Activated naive CD8-positive, alpha-beta T cell treated with anti-CD3 and anti-CD28 coated beads for 36 hours (primary cell): ENCODE measurements at places on chromosomes 1 and 21. TPM values are rescaled to one million over a fixed set of nuclear protein-coding genes. Genes with fewer than 3 reads are reported as not detected.
A peak's percentile ranks its signal among the peaks of the same experiment; 100 is the strongest.

Gene DDI2
- 45.9 TPM for total RNA-seq

Gene RGS2
- total RNA-seq, result 6.1 TPM

Gene RHBG
- total RNA-seq, result not detected

Gene TBX19
- total RNA-seq, result 0.40 TPM

Gene ZNF593OS
- not detected for total RNA-seq

Gene CASQ1
- total RNA-seq, result not detected

DNA sequence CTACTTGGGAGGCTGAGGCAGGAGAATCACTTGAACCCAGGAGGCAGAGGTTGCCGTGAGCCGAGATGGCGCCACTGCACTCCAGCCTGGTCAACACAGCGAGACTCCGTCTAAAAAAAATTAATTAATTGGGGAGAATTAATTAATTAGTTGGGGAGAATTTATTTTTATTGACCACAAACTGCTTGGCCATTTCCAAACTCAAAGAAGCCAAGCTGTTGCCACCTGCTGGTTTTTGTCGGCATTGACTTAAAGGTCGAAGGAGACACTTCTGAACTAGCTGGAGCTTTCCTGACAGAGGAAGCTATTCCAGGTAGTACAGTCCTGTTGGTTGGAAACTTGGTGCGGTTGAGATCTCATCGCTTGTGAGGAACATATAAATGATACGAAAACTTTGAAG lies 13.1 kb downstream of the MAP1LC3C start:
- no peak overlapping the region for H3K4me3 ChIP-seq
- H3K36me3 ChIP-seq, result no peaks in the 10 kb centered on the region
- DNase-seq, result no peak

DNA sequence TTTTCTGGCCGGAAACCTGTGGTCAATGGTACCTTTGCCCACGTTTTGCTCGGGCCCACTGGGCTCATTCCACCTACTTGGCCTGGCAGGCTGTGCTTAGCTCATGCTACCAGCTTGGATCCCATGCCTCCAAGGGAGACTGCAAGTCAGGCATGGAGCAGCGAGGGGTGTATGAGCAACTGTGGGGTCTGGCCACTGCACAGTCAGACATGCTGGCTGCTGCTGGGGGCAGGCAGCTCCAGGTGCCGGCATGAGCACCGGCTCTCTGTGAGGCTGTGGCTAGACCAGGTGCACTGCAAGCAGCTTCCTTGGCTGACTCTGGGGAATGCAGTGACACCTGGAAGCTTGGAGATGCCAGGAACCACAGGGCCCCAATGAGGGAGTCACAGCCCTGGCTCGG lies 161.1 kb upstream of the DUSP10 start:
- DNase-seq, result no peak
- H3K4me3 ChIP-seq, result no peak overlapping the region
- no peaks in the 10 kb centered on the region for H3K27me3 ChIP-seq
- no peaks in the 10 kb centered on the region for H3K4me1 ChIP-seq

DNA sequence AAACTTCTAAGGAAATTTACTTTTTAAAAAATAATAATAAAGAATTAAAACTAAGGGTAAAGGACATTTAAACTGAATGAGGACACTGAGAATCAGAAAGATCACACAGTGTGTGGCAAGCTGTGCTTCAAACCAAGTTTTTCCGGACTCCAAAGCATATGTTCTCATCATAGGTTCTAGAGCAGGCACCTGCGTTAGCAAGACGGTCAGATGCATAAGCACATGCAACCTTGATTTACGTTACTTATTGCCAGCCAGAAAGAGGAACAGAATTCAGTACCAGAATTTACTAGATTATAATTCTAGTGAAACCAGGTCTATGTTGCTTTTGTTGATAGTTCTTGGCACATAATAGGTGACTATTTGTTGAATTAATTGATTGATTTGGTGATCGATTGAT lies 6.2 kb upstream of the LBR start:
- peaks cover 13% of the 10 kb centered on the region for H3K4me1 ChIP-seq
- no peak overlapping the region for H3K4me3 ChIP-seq
- H3K36me3 ChIP-seq, result no peaks in the 10 kb centered on the region
- DNase-seq, result no peak
- H3K27ac ChIP-seq, result no peak overlapping the region

GRCh38 chr21:22468893-22469292 lies 1470.7 kb downstream of the NCAM2 start:
- no peak overlapping the region for H3K27ac ChIP-seq
- H3K4me1 ChIP-seq, result no peaks in the 10 kb centered on the region
- no peaks in the 10 kb centered on the region for H3K36me3 ChIP-seq
- H3K27me3 ChIP-seq, result no peaks in the 10 kb centered on the region
- no peak overlapping the region for H3K4me3 ChIP-seq

DNA sequence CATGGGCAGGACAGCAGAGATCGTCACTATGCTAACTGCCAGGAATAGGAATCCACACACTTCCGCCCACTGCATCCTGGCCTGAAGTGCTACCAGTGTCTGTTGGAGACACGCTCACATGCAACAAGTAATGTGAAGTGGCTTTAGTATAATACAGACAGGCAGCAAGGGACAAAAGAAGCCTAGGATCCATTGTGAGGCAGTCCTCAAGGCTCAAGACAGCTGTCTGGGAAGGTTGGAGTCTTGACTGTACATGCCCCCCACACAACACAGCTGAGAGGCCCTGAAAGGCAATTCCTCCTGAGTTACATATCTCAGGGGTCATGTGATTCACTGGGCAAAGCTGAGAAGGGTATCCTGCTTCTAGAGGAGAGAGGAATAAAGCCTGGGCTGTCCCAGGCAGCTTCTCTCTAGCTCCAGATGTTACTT lies 39.9 kb upstream of the CD1D start:
- no peaks in the 10 kb centered on the region for H3K4me1 ChIP-seq
- no peak overlapping the region for H3K27ac ChIP-seq
- H3K4me3 ChIP-seq, result no peak overlapping the region
- DNase-seq, result no peak

- H3K4me3 ChIP-seq, result no peak overlapping the region
- H3K36me3 ChIP-seq, result no peaks in the 10 kb centered on the region
- H3K4me1 ChIP-seq, result peaks cover 27% of the 10 kb centered on the region
- peak overlapping the region; percentile 44 for H3K27ac ChIP-seq
These were observed 23.1 kb downstream of the DYRK3 start for GRCh38 chr1:206658264-206658980.

GRCh38 chr1:210596641-210597040 lies 267.9 kb downstream of the HHAT start:
- H3K27me3 ChIP-seq, result no peaks in the 10 kb centered on the region
- no peaks in the 10 kb centered on the region for H3K36me3 ChIP-seq
- no peak overlapping the region for H3K27ac ChIP-seq
- no peak for DNase-seq
- H3K4me1 ChIP-seq, result no peaks in the 10 kb centered on the region
- H3K4me3 ChIP-seq, result no peak overlapping the region

DNA sequence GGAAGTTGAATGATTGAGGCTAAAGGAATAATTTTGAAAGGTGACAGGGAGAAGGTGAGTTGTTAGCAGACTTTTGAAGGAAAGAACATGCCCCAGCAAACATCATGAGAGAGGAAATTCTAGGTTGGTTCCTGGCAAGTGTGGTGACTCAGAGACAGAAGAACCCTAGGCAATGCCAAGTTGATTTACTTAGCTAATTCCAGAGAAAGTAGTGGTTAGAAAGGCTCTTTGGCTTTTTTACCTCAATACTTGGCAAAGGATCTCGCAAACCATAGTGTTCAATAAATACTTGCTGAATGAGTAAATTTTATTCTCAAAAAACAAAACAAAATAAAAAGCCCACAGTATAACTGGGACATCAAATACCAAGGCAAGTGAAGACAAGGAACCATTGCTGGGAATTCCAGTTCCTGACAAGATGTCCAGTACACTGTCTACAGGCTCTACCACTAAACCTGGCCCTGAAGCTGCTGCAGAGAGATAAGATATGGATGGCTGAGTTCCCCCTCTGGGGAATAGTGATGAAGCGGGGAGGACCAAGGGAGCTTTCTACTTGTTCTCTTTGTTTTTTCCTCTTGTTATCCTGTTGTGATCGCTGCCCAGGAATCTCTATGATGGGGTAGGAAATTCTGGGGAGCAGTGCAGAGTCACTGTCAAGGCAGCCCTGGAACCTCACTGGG lies 48.2 kb downstream of the IL12RB2 start:
- H3K36me3 ChIP-seq, result peaks cover 44% of the 10 kb centered on the region
- no peak for DNase-seq
- H3K27me3 ChIP-seq, result no peaks in the 10 kb centered on the region
- H3K4me3 ChIP-seq, result no peak overlapping the region

GRCh38 chr21:35284199-35284598 lies 235.1 kb upstream of the RUNX1 start:
- no peak for DNase-seq
- peaks cover 6% of the 10 kb centered on the region for H3K36me3 ChIP-seq
- H3K27ac ChIP-seq, result peak overlapping the region; percentile 13
- peaks cover 5% of the 10 kb centered on the region for H3K4me1 ChIP-seq
- H3K27me3 ChIP-seq, result peaks cover 3% of the 10 kb centered on the region
- H3K4me3 ChIP-seq, result no peak overlapping the region

GRCh38 chr1:17643861-17644703 lies 104.6 kb downstream of the ARHGEF10L start:
- no peak for DNase-seq
- H3K27ac ChIP-seq, result no peak overlapping the region
- H3K4me3 ChIP-seq, result no peak overlapping the region
- no peaks in the 10 kb centered on the region for H3K36me3 ChIP-seq
- no peaks in the 10 kb centered on the region for H3K4me1 ChIP-seq

DNA sequence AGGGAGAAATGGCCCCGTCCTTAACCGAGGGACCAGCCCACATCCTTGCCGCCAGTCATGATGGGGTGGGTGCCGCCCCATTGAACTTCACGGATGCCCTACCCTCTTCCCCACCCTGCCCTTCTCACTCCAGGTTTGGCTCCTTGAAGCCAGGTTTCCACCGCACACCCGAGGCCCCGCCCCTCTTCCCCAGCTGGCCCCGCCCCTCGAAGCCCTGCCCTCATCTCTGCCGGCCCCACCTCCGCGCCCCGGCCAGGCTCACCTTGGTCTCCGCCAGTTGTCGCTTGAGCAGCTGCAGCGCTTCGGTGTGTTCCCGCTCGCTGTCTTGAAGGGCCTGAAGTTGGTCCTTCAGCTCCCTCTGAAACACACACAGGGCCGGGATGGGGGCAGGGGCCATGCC lies 16.6 kb downstream of the TRIM62 start:
- peaks cover 2% of the 10 kb centered on the region for H3K4me1 ChIP-seq
- peaks cover 4% of the 10 kb centered on the region for H3K36me3 ChIP-seq
- H3K4me3 ChIP-seq, result no peak overlapping the region

DNA sequence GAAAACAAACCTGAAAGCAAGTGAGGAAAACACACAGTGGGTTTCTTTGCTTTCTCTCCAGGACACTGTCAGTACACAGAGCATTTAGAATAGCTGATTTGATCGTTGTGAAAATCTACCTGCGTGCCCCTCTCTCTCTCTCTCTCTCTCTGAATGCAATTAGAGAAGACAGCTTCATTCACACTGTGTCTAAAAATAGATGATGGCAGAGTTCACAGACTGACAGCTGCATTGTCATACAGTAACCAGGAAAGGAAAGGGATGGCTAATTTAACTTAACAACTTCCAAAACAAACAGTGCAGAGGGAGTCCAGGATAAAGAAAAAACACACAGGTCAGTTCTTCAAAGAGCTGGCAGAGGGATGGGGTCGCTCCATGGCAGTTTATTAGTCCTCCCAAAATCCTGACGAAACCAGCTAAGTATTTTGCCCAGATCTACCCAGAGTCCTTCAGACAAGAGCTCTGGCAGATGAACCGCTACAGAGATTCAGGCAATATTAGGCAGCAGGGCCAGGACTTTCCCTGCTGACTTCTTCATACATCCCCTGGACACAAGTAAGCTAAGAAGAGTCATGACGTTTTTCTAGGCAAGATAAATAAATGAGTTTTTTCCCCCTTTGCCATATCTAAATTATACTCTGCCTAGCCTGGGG lies 58.9 kb downstream of the WLS start:
- DNase-seq, result no peak
- peaks cover 9% of the 10 kb centered on the region for H3K27me3 ChIP-seq
- no peaks in the 10 kb centered on the region for H3K36me3 ChIP-seq
- H3K27ac ChIP-seq, result no peak overlapping the region
- H3K4me3 ChIP-seq, result no peak overlapping the region

DNA sequence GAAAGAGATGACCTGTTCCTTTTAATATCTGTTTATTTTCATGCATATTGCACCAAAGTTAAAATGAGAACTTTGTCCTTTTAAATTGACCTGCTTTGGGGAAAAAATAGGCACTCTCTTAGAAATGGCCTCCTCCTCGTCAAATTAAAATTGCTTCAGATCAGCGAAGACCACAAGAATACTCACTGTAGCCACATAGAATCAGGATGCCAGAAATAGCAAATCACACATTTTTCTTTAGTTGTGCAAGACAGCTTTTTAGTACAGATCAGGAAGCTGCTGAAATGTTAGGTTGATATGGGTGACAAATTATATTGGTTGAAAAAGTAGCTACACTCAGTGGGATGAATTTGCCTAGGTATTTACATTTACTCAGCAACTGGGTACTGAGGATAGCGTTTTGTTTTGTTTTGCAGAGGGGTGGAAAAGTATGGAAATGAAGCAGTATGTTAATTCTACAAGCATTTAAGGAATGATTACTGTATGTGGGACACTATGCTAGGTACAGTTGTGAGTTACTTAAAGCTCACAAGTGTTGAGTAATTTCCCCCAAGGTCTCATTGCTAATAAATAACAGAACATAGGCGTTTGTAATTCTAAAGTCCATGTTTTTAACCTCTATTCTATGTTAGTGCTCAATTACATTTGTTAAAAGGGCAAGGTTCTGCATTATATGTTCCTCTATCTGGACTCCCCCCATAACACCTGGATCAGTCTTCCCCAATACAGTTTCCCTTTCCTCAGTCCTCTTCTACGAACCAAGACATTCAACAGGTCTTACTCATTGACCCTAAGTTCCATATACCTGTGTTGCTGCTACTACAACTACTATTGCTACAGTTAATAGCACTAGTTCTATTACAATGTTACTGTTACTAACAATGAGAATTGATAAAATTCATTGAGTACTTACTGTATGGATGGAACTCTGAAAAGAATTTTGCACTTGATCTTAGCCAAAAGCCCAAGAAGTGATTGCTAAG lies 99.4 kb upstream of the S1PR1 start:
- H3K27me3 ChIP-seq, result no peaks in the 10 kb centered on the region
- peaks cover 3% of the 10 kb centered on the region for H3K36me3 ChIP-seq
- peaks cover 59% of the 10 kb centered on the region for H3K4me1 ChIP-seq
- H3K4me3 ChIP-seq, result peak overlapping the region; percentile 2

DNA sequence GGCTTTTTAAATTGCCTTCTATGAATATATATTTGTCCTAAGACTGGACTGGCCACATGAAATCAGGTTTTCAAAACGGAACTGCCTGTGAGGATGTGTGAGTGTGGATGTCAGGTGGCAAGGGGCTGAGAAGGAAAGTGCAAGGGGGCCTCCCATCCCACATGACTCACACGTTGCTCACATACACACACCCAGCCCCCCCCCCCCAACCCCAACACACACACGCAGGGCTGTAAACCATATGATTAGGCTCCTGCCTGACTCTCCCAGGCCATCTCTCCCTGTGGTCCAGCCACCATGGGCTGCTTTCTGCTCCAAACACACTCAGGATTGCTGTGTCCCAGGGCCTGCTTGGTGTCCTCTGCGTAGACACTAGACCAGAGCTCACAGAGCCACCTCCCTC lies 22.4 kb downstream of the DEGS1 start:
- H3K4me3 ChIP-seq, result no peak overlapping the region
- H3K36me3 ChIP-seq, result no peaks in the 10 kb centered on the region
- DNase-seq, result peak; percentile 38
- no peaks in the 10 kb centered on the region for H3K27me3 ChIP-seq
- H3K27ac ChIP-seq, result peak overlapping the region; percentile 76

- no peak overlapping the region for H3K27ac ChIP-seq
- no peak overlapping the region for H3K4me3 ChIP-seq
- peak; percentile 4 for DNase-seq
- no peaks in the 10 kb centered on the region for H3K27me3 ChIP-seq
- H3K36me3 ChIP-seq, result no peaks in the 10 kb centered on the region
These were observed 149.2 kb upstream of the KCNK2 start for GRCh38 chr1:214933375-214933774.
